ENCODE measurements at places on chromosomes 11 and 22.
A peak's percentile ranks its signal among the peaks of the same experiment; 100 is the strongest.

DNA sequence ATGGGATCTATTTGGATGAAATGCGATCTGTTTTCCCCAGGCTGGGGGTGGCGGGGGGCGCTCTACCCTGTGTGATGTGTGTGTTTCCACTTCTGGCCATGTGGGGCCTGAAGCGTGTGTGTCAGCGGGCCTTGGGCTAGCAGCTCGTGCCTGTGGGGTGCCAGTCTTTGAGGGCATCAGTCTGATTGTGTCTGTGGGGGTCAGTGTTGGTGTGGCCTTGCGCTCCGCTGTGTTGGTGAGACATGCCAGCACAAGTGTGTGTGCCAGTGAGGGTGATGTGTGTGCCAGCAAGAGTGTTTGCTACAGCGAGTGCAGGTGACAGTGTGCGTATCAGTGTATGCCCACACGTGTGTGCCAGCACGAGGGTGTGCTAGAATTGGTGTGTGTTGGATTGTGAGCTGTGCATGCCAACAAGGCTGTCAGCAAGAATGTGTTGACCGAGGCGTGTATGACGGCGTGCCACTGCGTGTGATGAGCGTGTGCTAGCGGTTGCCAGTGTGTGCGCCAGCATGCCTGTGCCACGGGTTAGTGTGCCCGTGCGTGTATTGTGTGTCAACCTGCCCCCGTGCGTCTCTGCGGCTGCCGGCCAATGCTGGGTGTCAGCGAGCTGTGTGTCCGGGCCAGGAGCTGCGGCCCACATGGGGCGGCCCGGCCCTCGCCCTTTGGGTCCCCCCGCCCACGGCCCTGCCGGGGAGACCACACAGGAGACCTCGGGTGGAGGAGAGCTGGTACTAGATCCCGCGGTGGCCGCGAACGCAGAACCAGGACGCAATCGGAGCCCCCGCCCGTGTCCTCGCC lies 519 bp downstream of the ARRB1 start:
- DNase-seq: peak; percentile 12

DNA sequence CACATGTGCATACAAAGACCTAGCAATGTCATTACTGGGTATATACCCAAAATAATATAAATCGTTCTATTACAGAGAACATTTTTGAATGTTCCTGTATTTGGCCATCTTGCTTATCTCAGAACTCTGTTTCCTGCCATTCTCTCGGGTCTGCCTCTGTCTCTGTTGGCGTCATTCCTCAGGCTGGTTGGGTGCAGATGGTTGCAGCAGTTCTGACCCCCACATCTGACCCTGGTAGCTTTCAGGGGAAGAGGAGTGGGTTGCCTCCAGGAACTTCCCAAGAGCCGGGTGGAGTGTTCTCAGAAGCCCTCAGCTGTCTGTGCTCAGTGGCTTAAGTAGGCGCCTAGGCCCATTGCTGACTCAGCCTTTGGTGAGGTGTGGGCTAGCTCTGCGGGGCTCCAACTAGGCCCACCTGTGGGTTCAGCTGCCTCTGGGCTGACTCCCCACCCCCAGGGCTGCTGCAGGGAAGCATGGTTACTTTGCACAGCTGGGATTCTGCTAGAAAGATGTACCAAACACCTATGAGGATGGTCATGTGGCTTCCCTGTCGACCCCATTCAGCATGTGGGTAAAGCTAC lies 114.0 kb downstream of the TBC1D22A start:
- no peak for DNase-seq

- DNase-seq: no peak
Measured at GRCh38 chr11:76889411-76889975, 28.8 kb downstream of the ACER3 start.

DNA sequence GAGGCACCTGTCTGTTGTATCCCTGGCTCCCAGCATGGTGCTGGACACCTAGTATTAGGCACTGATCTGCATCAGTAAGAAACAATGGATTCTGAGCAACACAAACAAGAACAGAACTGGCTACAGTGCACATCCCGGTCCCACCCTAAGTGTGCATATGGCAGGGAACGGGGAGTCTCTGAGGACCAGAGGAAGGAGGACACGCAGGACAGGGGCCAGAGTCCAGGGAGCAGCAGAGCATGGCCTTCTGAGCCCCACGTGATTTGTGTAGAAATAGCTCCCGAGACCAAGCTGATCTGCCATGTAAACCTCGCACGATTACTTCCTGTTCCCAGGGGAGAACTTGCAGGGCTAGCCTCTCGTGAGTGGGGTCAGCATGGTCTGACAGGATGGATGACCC lies 12.7 kb upstream of the SNX32 start:
- DNase-seq: no peak

- peak; percentile 83 for DNase-seq
Measured at GRCh38 chr22:45263463-45264269, 21.1 kb upstream of the UPK3A start.

GRCh38 chr11:131916638-131917037 lies 546.2 kb downstream of the NTM start:
- no peak for DNase-seq

- DNase-seq: peak; percentile 54
Measured at GRCh38 chr11:19553683-19554333, 158.8 kb upstream of the NAV2 start.

DNA sequence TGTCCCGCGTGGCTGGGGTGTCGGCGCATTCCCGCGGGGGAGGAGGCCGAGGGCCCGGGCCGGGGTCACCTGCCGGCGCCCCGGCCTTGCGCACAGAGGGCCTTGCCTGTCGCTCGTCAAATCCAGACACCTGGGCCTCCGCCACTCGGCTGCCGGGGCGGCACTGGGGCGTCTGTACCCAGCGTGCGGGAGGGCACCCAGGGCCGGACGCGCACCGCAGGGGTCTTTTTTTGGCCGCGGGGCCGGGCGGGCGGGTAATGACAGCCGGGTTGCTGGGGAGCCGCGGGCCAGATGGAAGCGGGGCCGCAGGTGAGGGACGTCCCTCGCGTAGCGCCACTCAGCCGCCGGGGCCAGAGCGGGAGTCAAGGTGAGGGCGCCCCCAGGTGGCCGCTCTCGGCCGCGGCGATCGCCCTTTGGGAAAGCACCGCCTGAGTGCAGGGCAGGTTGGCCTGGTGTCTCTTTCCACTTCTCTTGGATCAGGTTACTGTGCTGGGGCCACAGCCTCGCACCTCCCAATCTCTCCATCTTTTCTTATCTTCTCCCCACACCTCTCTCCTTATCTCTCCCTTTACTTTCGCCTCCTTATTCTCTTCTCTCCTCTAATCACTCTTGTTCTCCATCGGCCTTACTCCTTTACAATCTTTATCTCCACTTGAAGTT lies 3.5 kb downstream of the PHLDB1 start:
- peak; percentile 47 for DNase-seq

DNA sequence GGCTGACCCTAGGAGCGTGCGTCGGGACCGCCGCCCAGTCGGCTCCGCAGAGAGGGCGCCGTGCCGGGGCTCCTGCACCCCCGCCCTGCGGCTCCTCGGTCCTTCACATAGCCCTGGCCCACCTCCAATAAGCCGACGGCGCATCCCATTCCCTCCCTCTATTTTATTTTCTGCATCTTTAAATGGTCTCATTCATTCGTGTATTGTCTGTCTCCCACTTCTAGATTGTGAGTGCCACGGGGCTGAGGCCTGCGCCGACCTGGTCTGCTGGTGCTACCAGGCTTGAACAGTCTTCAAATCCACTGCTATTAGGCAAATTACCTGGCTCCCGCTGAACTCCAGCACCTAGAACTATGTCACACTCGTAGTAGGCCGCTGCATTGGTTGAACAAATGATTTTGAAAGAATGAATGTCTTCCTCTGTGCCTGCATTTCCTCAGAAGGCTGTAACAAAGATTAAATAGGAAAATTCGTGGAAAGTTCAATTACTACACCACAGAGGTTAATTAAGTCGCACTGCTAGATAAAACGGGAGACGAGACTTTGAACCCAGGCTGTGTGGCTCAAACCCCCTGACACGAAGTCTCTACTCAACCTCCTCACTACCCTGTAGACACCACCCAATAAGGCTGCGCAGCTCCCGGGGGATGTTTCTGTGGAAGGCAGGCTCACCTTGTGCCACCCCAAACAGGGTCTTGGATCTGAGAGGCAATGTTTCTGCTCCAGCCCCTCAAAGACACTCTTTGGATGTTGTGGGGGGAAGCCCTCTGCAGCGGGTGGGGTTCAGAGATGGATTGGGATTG lies 1.2 kb upstream of the PPP1R14B start:
- DNase-seq: no peak
